ENCODE measurements at places on chromosomes 12 and 14.

DNA sequence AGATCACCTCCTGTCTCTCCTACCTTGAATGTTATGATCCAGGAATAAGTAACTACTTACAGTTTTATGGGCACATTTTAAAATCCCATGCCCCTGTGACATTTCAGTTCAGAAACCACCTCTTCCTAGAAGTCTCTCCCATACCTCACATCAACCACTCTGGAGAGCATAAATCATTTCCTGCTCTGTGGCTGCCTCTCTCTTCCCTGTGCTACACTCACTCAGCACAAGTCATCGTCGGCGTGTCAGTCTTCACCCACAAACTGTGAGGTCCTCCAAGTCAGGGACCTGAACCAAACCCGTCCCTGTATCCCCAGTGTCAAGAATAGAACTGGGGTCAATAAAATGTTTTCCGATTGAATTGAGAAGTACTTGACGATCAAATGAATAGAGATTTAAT lies 863.3 kb downstream of the BCL11B start:
- DNase-seq = no peak

DNA sequence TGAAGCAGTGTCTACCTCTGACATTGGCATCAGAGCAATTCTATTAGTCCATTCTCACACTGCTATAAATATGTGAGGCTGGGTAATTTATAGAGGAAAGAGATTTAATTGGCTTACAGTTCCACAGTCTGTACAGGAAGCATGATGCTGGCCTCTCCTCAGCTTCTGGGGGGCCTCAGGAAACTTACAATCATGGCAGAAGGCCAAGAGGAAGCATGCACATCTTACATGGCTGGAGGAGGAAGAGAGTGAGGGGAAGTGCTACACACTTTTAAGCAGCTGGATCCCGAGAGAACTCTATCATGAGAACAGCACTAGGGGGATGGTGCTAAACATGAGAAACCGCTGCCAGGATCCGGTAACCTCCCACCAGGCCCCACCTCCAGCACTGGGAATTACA lies 25.7 kb upstream of the SEL1L start:
- DNase-seq = no peak

DNA sequence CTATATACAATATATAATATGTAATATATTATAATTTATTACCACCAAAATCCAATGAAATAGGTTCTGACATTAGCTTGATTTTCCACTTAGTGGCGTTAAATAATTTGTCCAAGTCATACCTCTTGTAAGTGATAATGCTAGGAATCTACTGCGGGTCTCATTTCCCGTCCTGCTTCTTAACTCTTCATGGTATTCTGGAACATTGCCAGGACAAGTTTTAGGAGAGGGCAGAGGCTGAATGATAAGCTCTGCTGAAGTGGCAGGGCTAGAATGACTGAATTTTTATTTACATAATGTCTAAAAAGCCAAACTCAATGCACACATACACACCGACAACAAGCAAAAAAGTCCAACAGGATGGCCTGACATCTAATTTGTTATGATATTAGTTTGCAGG lies 70.4 kb upstream of the PTPRQ start:
- DNase-seq = no peak

DNA sequence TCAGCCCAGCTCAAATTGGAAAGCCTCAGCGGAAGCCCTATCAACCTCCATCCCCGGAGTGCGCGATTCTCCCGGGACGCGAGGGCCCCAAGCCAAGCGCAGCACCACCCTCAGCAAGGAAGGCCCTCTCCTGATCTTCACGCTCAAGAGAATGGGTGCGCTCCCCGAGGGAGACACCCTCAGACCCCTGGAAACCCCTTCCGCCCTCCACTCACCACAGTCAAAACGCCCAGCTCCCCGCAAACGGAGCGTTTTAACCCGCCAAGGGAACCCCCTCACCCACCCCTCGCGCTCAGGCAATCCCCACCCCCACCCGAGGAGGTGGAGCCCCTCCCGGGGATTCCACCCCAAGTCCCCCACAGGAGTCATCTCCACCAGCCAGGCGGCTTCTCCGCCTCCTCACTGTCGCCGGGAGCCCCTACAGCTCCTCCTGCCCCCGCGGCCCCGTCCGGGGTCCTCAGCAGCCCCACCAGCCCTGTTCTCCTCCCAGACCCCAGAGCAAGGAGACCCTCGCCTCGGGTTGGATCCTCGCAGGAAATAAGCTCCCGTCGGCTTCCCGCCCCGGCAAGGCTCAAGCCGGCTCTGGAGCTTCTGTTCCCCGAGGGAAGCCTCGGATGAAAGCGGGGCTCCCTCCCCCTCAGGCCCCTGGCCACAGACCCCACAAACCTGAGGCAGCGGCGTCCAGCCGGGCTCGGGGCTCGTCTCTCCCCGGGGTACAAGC lies 507 bp downstream of the BAZ2A start:
- DNase-seq = no peak

DNA sequence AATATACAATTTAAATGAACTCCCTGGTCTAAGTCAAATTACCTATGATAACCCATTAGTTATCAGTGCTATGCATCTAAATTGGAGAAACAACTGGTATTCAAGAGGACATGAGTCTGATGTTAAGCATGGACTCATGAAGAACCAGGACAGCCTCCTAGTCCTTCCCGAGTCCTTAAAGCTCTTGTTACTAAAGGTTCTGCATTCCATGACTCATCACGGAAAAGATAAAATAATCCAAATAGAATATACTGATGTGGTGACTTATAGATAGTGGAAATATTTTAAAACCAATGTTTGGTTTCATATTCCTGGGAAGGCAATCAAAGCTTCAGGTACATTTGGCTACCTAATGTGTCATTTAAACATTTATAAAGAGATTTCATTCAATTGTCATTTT lies 117.2 kb upstream of the PMCH start:
- no peak for DNase-seq

DNA sequence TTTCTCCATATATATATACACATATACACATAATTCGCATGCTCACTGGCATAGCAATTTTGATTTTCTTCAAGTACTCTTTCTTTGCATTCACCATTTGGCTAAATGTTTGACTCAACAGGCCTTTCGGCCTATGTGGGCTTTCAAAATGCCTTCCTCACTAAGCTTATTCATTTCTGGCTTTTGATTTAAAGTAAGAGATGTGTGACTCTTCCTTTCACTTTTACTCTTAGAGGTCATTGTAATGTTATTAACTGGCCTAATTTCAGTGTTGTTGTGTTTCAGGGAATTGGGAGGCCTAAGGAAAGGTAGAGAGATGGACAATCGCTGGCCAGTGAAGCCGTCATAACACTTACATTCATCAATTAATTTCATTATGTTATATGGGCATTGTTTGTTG lies 14.5 kb upstream of the KLRD1 start:
- no peak for DNase-seq

- DNase-seq = no peak
Measured at GRCh38 chr14:82492157-82492556, 958.5 kb upstream of the SEL1L start.

DNA sequence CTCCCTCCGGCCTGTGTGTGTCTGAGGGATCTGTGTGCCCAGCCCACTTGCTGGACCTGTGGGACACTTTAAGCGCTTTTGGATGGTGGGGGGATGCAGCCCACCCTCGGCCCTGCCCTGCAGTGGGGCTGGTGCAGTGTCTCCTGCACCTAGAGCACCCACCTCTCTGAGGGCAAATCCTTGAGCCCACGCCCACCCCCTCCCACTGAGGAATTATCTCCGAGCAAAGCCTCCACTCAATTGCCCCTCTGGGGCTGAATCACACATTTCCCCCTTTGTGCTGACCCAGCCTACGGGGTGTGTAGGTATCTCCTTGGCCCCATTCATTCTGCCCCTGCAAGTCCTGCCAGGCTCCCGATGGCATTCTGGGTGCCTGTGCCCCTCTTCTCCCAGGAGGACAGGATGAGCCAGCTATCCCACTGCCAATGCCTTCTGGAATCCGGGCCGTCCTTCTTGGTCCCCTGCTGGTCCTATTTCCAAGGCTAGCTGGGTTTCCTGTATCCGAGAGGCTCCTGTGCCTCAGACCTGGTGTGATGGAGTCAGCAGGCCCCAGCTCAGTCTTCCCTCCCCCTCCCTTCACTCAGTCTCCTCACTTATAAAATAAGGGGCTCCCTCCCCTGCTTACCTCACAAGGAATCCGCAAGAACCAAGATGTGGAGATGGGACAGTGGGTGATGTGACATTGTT lies 48.9 kb downstream of the ERH start:
- DNase-seq = no peak

GRCh38 chr14:75334549-75335051 lies 56.0 kb downstream of the FOS start:
- no peak for DNase-seq

GRCh38 chr12:4275016-4275869 lies 1.7 kb downstream of the CCND2 start:
- DNase-seq = no peak

DNA sequence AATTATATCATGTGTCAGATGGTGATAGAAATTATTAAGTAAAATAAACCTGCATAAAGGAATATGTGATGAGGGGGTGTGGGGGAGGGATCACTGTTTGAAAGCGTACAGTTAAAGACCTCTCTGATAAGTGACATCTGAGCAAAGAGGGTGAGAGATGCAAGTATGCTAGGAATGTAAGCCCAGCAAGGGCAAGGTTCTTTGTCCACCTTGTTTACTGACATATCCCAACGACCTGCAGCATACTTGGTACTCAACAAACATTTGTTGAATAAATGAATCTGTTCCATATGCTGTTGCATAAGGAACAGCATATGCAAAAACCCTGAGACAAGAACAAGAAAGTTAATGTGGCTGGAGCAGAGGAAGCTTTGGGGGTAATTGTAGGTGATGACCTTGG lies 12.0 kb upstream of the MDM1 start:
- DNase-seq = no peak

DNA sequence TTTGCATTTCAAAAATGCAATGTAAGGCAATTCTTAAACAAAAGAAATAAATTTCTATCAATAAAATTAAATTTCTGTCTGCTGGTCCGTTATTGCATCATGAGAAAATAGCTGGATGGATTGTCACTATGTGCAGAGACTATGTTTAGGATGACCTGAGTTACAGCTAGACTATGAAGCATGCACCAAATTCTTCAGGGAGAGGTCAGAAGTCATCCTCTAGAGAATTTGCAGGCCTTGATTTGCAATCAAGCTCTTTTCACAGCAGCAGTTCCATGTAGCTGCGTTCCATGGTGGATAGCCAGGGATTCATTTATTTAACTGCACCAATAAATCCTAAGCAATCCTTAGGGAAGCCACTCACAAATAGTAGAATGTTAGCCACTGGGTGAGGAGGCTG lies 253.7 kb downstream of the MSRB3 start:
- DNase-seq = no peak

- DNase-seq = no peak
Measured at GRCh38 chr12:98948343-98948949, 303.4 kb downstream of the APAF1 start.

DNA sequence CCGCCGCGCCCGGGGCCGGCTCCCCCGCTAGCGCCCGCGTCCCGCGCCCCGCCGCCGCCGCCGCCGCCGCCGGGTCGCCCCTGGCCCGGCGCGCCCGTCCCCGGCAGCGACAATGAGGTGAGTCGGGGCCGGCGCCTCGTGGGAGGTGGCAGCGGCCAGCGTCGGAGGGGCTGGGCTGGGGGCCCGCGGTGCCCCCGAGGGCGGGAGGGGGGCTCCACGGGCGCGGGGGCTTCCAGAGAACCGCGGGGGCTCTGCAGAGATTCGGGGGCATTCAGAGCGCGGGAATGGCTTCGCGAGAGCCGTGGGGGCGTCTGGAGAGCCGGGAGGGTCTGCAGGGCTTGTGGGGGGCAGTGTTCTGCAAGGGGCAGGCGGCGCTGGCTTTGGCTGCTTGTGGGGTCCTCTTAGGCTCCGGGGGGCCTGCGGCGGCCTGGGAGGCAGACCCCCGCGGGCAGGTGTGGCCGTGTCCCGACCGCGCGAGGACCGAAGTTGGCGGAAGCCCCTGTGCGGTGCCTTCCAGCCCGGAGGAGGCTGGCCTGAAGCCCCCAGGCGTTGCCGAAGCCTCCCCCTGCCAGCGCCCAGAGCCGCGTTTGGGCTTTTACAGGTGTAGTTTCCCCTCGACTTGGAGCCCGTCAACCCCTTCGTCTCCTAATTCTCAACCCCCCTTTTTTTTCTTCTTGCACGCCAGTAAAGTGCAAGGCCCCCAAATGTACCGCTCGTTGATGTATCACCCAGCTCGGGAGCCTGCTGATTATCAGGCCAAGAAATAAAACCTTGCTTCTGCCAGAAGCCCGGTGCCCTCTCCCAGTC lies 93.1 kb upstream of the EVL start:
- peak; percentile 22 for DNase-seq

- no peak for DNase-seq
Measured at GRCh38 chr14:52879958-52880357, 70.9 kb downstream of the FERMT2 start.

DNA sequence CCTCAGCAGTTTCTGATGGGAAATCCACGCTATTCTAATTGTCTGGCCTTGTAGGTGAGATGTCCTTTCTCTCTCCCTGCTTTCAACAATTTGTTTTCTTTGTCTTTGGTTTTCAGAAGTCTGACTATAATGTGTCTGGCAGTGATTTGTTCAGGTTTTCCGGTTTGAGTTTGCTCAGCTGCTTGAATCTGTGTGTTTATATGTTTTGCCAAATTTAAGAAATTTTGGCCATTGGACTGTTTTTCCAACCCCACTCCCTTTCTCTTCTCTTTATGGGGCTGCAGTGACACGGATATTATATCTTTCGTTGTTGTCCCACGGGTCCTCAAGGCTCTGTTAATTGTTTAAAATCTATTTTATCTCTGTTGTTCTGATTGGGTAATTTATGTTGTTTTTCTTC lies 105.0 kb downstream of the ADGRD1 start:
- DNase-seq = no peak

DNA sequence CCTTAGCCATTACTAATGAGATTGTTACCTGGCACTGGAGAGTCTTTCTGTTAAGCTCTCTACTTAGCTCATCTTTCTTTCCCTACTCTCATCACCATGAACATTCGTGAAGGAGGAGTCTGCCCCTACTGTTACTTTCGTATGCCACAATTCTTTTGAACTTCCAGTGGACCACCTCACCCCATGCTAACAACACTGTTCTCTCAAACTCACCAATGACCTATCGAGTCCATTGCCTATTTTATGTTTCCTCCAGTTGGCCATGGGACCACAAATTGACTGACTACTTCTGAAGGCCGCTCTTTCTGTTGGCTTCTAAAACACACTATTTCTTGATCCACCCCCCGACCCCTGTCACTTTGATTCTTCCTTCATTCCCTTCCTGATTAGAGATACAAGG lies 192.4 kb upstream of the GZMB start:
- DNase-seq = no peak

DNA sequence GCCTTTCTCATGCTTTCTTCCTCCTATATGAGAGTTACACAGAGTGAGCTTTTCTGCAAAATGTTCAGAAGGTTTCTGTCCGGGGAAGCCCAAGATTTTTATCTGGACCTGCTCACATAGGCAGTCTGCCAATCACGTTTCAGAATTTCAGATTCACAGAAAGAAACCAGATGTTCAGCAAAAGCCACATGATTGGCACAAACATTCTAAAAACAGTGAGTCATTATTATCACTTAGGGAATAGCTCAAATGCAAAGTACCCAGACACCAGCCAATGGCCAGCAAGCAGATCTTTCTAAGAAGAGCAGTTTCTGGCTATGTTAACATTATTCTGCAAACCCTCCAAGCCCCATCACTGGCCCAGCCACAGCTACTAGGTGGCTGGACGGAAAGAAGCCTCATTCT lies 1558.5 kb upstream of the TMEM132C start:
- no peak for DNase-seq

Measured in NCI-H2081 (cell line).